SK-N-DZ (cell line): ENCODE measurements at places on chromosomes 3 and 15.

DNA sequence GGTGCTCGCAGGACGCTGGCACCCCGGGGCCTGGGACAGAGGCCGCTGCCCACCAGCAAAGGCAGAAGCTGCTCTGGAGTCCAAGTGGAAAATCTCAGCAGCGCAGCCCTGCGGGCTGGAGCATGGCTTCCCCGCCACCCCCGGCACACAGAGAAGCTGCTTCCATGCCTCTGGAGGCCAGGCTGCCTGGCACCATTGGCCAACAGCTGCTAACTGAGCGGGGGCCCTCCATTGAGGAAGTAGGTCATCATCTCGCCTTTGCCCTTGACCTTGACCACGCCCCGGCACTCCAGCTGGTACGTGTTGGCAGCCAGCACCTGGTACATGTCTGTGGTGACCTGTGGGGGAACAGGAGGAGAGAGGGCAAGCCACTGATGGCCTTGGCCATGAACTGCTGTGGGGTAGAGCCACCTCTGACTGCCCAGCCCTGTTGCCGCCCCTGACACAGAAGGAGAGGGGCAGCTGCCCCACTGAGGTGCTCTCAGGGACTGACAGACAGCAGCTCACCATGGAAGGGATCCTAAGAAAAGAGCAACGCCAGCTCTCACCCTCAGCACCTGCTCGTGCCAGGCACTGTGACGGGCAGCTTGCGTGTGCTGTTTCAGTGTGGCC, 82.8 kb downstream of the SEC22A start:
- DNase-seq, result no peak

GRCh38 chr15:83289160-83289559, 4.7 kb upstream of the BNC1 start:
- no peak for DNase-seq

DNA sequence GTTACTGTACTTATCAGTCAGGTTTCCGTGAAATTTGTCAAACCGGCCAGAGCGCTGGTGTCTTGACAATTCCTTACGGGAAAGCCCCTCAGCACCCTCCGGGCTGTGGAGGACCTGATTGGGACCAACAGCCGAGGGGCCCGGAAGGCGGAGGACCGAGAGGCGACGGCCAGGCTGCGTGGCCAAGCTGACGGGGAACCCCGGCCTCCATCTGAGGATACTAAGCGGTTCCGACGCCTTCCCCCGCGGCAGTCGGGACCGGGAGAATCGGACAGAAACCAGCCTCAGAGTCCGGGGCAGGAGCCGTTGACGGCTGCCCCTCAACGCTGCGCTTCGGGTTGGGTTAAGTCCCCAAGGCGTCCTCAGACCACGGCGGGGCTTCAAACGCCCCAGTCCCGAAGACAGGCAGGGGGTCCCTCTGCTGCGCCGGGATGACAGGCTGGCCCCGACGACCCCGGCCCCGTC, 499 bp downstream of the ALDH1A2 start:
- DNase-seq, result no peak

GRCh38 chr15:73972984-73973682, 19.0 kb downstream of the STOML1 start:
- DNase-seq, result peak; percentile 86

GRCh38 chr15:81945014-81945615, 100.7 kb downstream of the MEX3B start:
- no peak for DNase-seq
